ENCODE measurements at places on chromosomes 5 and 9.

GRCh38 chr5:95401626-95402025, 10.5 kb downstream of the FAM81B start:
- DNase-seq = no peak

DNA sequence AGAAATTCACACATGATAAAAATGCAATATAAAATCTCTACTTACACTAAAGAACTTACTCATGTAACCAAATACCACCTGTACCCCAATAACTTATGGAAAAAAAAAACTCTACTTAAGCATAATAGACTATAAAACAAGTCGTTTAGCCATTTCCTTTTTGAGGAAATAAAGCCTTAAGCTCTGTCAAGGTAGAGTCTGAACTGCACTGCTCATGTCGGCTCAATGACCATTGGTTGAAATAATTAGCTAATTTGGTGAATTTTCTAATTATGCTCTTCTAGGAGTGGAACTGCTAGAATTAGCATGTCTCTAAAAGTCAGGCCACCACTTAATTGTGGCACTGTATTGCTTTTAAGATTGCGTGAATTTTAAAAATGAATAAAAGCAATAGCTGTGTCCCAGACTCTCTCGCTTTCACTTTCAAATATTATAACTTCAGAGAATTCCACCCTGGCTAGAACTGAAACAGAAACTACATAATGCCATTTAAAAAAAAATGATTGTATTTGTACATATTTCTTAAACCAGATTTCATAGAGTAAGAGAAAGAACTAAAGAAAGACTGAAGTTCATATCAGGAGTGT, 113.0 kb upstream of the PCA3 start:
- no peak for DNase-seq

GRCh38 chr9:93500571-93501298, 47.4 kb upstream of the FAM120AOS start:
- DNase-seq = no peak

DNA sequence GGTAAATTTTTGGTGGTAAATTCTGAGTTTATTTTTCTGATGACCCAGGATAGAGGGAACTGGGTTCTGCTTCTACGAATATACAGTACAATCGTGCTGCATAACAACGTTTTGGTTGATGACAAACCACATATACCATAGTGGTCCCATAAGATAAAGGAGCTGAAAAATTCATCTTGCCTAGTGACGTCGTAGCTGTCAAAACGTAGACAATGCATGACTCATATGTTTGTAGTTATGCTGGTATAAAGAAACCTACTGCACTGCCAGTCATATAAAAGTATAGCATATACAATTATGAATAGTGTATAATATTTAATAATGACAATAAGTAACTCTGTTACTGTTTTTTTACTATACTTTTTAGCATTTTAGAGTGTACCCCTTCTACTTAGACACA, 244.0 kb downstream of the GAS1 start:
- no peak for DNase-seq

GRCh38 chr5:17831279-17831678, 197.0 kb downstream of the TAF11L14 start:
- DNase-seq = no peak

GRCh38 chr9:136463578-136463977, 19.3 kb downstream of the SEC16A start:
- no peak for DNase-seq

DNA sequence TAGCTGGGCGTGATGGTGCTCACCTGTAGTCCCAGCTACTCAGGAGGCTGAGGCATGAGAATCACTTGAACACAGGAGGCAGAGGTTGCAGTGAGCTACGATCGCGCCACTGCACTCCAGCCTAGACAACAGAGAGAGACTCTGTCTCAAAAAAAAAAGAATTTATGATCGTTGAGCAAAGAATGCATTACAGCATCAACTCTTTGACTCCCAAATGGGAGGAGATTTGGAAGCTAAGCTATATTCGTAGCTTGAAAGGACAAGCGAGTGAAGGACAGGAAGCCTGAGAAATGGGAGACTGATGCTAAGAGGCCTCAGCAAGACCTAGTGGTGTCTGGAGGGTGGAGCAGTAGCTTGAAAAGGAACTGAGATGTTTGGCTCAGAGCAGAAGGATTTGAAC, 10.3 kb upstream of the CCIN start:
- DNase-seq = no peak

DNA sequence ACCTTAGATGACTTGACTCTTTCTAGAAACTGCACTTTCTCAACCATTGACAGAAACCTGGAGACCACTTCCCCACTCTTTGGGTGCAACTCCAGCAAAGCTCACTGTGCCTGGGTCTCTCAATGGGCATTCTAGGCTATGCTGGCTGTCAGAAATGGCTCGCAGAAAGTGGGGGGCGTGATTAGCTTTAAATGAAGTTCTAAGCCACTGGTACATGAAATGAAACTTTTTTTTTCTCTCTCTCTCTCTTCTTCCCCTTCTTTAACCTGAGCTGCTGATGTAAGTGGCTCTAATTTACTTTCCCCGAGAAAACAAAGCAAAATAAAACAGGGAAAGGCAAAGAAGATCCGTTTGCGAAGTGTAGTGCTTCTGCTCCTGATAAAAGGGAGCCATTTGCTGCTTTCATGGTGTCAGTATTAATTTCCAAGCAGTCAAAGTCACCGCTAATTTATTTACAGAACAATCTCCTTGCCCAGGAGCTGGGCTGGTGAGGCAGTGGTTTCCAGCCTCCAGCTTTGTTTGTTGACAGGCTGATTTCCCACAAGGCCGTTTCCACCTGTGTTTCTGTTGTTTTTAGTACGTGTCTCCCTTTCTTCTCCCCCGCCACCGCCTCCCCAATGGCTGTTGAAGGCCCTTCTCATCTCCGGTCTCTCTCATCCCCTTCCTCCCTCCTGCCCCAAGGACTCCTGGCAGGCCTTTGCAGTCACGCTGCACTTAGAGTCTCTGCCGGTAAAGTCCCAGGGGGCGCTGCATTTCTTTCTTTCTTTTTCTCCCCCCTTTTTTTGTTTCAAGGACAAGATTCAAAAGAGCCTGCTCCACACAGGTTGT, 422.9 kb downstream of the EBF1 start:
- no peak for DNase-seq

All from activated CD8-positive, alpha-beta memory T cell treated with anti-CD3 and anti-CD28 coated beads, Interleukin-2, amount 50 U/mL, for 48 hours (primary cell).